ENCODE measurements at places on chromosomes 12 and 14.

DNA sequence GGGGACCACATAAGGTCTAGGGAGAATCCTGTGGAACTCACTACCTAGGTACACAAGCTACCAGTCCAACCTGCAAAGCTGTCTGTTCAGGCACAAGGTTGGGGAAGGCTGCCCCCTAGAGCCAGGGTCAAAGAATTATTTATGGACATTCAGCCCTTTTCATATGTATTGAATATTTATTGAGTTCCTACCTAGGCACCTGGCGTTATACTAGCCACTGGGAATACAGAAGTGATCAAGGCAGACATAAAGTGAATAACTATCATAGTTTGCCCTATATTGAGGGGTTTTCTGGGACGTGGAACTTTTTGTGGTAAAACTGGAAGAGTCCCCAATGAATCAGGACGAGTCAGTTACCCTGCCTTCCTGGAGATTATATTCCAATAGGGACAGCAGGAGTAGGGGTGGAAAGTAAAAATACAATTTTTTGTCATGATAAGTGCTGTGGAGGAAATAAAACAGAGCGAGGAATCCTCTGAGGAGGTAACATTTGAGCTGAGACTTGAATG lies 5.8 kb upstream of the SLC48A1 start:
- DNase-seq, result peak; percentile 76

- DNase-seq, result no peak
Observed at GRCh38 chr14:90604356-90604755, 207.5 kb downstream of the CALM1 start.

- no peak for DNase-seq
Observed at GRCh38 chr14:89384023-89384422, 33.0 kb downstream of the FOXN3 start.

DNA sequence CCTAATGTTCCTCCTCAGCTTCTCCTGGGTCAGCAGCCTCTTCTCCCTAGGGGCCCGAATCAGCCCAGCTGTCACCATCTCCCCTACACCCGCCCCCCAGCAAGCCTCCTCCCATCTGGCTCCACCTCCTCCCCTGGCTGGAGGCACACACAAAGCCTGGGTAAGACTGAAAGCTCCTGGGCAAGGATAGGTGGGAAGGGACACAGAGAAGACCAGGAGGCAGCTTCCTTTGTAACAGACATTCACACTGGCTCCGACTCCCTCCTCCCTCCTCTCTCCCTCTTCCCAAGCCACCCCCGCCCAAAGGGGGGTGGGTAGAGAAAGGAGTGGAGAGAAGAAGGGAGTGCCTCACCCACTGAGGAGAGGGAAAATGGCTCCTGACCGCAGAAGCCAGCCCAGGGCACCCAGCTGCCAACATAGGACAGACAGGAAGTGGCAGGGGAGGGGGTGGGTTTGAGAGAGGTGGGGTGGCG lies 4.0 kb downstream of the CHD4 start:
- DNase-seq, result peak; percentile 63

- no peak for DNase-seq
Observed at GRCh38 chr14:40417777-40418401, 985.7 kb upstream of the FBXO33 start.

GRCh38 chr14:97230051-97230450 lies 432.9 kb downstream of the VRK1 start:
- DNase-seq, result no peak

GRCh38 chr14:23639891-23640523 lies 3.8 kb downstream of the DHRS2 start:
- DNase-seq, result no peak

GRCh38 chr12:21264232-21264631 lies 70.5 kb downstream of the SLCO1A2 start:
- DNase-seq, result no peak

DNA sequence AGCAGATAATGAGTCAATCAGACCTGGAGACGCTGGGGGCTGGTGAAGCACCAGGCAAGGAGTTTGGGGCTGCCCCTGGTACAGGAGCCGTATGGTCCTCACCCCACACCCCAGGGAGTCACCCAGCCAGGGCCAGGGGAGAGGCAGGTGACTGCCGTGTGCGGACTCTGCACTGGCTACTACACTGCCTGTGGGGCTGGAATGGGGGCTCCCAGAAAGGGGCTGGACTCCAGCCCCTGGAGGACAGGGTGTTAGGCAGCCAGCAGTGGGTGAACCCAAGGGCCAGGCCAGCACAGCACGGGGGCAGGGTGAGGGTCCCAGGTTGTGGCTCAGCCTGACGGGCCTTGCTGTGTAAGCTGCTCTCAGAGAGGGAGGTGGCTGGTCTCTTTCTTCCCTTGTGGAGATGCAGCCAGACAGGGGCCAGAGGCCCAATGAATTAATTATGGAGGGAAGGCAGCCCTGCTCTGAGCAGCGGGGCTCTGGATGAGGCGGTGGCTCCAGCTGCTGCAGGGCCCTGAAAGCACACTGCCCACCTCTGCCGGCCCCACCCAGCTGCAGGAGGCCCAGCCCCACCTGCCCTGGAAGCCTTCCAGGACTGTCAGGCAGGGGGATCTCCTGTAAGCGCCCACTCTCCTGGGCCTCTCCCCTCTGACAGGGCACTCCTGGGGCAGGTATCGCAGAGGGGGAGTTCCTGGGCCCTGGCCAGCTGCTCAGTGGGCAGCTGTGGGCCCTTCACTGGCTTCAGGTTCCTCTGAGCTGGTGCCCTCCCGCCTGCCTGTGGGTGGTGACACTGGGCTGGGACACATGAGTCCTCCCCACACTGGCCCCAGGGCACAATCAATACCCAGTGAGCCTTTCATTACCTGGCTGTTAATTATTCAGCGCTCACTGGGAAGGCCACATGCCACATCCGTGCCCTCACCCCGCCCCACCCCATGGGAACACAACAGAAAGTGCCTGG lies 142.5 kb upstream of the C14orf180 start:
- DNase-seq, result no peak

DNA sequence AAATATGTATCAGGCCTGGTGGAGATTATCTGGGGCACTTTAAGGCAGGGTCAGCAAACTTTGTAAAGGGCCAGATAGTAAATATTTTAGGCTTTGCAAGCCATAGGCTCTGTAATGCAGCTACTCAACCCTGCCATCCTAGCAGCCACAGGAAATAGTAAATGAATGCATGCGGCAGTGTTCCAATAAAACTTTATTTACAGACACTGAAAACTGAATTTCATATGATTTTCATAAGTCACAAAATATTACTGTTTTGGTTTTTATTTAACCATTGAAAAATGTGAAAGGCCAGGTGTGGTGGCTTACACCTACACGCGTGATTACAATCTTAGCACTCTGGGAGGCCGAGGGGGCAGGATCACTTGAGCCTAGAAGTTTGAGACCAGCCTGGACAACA lies 3.2 kb upstream of the CAMKK2 start:
- no peak for DNase-seq

GRCh38 chr14:53996041-53996440 lies 39.4 kb upstream of the BMP4 start:
- no peak for DNase-seq

DNA sequence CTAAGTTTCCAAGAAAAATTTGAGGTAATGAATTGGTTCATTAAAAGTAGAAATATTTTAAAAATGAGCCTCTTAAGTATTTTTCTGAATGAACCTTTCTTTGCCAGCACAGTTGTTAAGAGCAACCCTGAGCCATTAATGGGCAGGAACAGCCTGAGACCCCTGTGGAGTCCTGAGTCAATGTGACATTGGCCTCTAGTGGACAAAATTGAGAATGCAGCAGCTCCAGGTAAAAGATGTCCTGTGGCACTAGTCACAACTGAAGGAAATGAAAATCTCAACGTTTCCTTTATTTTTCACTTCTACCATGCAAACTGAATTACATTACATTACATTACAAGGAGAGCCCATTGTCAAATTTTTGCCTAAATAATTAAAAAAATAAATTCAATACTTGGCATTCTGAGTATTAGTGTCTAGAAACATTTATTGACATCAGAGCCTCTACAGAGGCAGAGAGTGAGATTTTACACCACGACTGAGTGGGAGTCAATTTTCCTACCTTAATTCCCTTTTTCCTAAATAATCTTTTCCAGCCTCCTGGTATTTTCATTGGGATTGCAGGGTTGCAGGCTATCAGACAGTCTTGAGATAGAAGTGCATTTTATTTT lies 135.7 kb downstream of the PPM1H start:
- peak; percentile 27 for DNase-seq

- DNase-seq, result no peak
Observed at GRCh38 chr12:114316076-114316475, 89.9 kb downstream of the TBX5 start.

DNA sequence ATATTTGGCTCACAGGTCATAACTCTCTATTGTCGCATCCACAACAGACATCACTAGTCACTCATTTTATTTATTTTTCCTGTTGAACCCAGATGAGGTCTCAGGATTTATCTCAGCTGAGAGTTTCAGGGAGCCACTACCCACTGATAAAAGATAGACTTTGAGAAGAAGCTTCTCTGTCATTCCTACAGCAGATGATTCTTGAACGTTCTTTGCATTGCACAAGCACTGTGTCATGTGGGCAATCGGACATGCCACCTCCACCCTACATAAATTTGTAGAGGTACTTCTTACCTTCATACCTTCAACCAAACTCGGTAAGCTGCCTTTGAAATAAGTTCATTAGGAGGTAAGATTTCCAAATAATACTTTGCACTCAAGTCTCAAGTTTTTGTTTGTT lies 627.9 kb upstream of the TBX3 start:
- DNase-seq, result no peak

GRCh38 chr14:22838631-22839041 lies 2.3 kb downstream of the MMP14 start:
- DNase-seq, result no peak

- DNase-seq, result no peak
Observed at GRCh38 chr12:9687228-9687627, 17.7 kb downstream of the CLEC2D start.

All from CD4-positive, alpha-beta T cell (primary cell).